ENCODE measurements at places on chromosomes 12 and 14.

DNA sequence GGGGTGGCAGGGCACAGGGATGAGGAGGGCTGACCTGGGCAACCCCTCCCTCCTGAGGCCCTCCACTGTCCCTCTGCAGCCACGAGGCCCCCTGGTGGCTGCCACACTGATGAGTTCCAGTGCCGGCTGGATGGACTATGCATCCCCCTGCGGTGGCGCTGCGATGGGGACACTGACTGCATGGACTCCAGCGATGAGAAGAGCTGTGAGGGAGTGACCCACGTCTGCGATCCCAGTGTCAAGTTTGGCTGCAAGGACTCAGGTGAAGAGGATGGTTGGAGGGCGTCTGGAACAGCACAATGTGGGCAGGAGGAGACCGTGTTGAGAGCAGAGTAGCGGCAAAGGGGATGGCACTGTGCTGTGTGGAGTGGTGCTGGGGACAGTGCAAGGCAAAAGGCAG is 25.7 kb upstream of the LRP1-AS start:
- DNase-seq = no peak

DNA sequence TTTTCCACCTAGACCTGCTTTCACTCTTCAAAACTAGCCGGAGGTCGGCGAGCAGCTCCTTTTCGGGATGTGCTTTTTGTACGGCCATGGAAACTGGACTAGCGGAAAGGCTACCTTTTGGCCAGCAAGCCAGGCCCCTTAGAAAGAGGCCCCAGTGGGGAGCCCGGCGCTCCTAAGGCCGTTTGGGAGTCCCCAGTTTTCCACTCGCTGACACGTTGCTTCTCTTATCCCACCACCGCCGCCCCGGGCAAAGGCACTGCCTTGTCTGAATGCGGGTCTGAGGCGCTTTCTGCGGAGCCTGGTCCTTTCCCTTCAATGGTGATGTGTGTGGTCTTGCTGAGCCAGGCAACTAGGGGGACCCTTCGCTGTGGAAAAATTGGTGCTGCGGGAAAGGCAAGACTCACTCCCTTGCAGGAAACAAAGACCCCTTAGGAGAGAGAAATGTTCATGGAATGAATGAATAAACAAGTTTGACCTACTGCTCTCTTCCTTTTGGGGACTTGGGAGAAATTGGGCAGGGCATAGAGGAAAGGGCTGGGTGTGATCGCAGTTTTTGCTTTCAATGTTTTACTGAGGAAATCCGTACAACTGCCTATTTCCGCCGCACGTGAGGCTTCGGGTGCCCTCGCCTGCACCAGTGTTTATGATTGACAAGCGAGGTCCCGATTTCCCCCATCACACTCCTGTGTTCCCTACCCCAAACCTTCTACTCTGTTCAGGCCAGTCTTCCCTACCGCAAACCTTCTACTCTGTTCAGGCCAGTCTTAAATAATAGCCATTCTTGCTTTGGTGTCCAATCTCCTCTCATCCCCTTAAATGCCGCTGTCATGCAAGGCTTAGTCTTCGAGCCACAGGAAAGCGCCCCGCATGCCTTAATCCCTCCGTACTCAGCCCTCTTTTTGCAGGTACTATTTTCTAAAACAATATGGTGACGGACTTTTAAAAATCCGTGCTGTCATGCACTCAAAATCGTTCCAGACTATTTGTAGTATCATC is 1.0 kb upstream of the SLC38A2 start:
- peak; percentile 21 for DNase-seq

- no peak for DNase-seq
Measured at GRCh38 chr14:26199096-26199495, 398.7 kb downstream of the NOVA1 start.

GRCh38 chr14:29168149-29168548 is 401.6 kb downstream of the FOXG1 start:
- no peak for DNase-seq

- no peak for DNase-seq
Measured at GRCh38 chr12:42162965-42163364, 18.3 kb upstream of the GXYLT1 start.

DNA sequence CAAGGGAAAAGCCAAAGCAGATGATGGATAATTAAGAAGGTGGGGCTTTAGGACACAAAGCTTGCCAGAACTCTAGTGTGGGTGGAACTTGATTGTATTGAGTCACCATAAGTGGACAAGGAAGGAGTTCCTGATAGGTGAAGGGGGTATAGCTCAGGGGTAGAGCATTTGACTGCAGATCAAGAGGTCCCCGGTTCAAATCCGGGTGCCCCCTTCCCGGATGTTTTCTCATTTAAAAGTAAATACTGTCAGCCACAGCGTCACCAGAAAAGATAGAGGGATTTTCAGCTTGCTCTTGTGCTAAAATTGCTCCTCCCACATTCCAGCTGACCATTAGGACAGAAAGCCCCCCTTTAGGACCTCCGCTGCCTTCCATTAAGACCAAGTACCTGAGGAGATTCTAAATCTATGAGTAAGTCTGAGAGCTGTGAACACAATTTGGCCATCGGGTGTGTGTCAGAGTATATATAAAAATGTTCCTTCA is 36.6 kb downstream of the DCAF4 start:
- DNase-seq = no peak

DNA sequence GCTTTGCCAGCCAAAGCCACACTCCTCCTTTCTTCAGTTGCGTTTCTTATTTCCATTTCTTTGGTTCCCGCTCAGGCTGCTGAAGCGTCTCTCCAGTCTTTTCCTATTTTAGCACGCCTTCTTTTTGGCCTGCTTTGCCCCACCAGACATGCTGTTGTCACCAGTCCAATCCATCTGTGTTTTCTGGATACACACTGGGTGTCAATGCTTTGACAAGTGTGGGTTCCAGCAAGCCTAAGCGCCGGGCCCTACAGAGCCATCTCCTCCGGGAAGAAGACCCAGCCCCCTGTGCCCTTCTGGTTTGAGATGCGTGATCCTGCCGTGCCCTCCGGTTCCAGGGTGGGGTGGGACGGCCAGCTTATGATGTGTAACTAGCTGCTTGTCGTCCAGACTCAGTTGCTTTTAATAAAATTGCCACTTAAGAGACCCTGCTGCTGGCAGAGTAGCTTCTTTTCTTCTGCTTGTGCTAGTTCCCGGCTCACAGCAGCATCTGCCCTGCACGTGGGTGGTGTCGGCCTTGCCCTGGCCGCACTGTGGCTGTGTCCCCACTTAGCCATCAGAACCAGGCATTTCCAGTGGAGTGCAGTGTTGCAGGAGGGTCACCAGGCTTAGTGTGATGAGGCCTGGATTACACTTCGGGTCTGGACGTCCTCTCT is 29.7 kb downstream of the EML1 start:
- DNase-seq = no peak

DNA sequence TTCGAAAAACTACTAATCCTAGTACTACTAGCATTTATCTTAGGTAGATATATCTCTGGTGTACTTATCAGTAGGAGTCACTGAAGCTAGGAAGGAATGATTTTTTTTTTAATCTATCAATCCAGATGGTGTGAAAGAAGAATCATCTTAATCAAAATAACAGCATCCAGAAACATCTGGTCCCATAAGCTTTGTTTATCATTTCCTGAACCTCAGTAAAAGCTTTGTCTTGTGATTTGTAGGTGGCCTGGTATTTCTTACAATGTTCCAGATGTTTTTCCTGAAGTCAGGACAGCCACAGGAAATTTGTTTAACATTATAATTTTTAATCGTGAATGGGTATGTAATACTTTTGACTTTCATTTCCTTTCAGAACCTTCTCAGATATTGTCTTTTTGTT is 28.0 kb upstream of the LUM start:
- DNase-seq = no peak

GRCh38 chr12:130568501-130568900 is 147.6 kb downstream of the RIMBP2 start:
- DNase-seq = no peak

DNA sequence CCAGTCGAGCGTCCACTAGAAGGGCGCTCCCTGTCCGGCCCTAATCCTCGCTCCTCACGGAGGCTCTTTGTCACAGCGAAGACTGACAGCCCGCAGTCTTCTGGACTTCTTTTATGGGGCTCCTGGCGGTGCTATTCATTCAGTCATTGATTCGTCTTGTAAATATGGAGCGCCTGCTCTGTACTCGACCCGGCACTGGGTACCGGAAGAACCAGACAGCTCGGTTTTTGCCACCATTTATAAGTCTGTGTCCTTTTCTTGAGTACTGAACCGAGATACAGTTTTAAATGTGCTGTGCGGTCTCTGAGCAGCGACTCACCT is 570 bp downstream of the DMAC2L start:
- DNase-seq = no peak
